ENCODE measurements at places on chromosomes 16 and 17.
A peak's percentile ranks its signal among the peaks of the same experiment; 100 is the strongest.

DNA sequence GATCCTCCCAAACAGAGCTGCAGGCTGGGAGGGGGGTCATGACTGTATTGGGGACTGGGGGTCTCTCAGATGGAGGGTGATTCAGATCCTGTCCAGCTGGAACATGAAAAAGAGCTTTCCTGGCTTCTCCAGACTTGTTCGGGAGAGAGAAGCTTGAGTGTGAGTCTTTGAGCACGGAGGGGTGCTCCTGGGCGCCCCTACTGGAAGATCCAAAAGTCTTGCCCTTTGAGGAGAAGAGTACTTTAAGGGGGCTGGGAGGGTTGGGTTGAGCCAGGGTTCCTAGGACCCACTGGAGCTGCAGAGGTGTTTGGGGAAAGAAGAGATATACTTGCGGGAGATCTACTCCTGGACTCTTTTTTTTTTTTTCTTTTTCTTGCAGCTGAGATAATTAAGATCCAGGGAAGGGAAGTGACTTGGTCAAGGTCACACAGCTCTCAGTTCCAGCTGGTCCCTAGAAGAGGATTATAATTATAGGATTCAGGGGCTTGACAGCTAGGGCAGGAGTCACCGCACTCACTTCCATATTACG lies 8.4 kb downstream of the RARA start:
- peak; percentile 65 for DNase-seq

- no peak for DNase-seq
Measured at GRCh38 chr16:976389-976931, 5.1 kb upstream of the SOX8 start.

- DNase-seq, result peak; percentile 0
Measured at GRCh38 chr17:15213381-15214087, 51.6 kb downstream of the PMP22 start.

GRCh38 chr17:63768433-63768832 lies 5.0 kb downstream of the CCDC47 start:
- DNase-seq, result no peak

DNA sequence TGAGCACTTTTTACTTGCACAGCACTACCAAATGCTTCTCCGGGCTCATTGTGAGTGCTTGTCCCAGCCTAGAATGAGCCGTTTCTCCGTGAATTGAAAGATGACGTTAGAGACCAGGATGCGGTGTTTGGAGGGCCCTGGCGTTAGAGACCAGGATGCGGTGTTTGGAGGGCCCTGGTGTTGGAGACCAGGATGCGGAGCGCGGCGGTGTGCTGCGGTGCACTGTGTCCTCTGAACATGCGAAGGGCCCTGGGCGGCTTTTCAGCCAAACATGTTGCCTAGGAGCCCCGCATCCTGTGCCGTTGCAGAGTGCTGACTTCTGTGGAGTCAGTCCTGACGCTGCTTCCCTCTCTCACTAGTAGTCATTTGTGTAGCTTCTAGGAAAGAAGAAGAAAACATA lies 42.7 kb downstream of the BANP start:
- no peak for DNase-seq

DNA sequence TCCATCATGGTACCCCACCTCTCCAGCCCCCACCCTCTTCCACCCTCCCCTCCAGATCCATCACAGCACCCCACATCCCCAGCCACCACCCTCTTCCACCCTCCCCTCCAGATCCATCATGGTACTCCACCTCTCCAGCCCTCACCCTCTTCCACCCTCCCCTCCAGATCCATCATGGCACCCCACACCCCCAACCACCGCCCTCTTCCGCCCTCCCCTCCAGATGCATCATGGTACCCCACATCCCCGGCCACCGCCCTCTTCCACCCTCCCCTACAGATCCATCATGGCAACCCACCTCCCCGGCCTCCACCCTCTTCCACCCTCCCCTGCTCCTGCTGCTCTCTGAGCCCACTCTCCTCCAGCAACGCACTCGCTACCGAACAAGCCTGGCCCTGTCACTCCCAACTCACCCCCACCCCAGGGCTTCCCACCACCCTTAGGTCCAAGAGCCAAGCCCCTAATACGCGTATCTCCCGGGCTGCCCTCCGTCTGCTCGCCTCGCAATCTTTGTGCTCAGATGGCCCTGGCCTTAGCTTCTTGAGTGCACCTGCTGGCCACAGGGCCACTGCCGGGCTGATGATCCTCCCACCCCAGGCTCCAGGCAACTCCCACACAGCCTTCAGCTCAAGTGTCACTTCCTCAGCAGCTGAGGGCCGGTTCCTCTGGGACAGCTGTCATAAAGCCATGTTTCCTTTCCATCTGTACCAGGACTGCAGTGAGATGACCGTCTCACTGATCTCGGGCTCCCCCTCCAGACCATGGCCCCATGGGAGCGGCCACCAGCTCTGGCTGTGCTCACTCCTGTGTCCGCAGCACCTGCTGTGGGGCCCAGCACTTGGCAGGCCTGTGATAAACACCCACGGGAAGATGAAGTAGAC lies 25.5 kb downstream of the KDM8 start:
- DNase-seq, result no peak

DNA sequence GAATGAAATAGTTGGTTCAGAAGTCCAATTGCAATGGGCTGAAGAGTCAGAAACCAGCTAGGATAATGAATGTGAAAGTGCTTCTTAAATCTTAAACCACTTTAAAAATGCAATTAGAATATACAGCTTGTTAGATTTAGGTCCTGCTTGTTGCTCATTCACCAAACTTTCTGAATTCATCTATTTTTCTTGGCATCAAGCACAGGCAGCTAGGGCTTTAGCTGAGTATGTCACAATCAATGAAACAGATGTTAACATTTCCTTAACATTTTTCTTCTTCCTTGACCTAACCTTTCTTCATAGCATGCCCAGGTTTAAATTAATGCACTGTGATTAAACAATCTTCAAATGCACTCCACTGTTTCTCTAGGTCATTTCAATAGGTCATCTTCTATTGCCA lies 14.4 kb downstream of the KIF2B start:
- DNase-seq, result no peak

DNA sequence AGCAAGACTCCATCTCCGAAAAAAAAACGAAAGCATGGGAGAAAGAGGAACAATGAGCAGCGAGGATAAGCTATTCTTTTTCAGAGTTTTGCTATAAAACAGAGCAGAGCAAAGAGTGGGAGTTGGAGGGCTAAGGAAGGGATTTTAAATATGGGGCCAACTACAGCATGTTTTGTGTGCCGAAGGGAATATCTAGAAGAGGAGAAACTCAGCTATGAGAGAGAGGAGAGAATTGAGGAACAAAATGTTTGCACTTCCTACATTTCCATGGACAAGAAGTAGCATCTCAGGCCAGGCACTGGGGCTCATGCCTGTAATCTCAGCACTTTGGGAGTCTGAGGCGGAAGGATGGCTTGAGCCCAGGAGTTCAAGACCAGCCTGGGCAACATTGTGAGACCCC lies 13.1 kb upstream of the GRB2 start:
- no peak for DNase-seq

- DNase-seq, result no peak
Measured at GRCh38 chr16:78775161-78775561, 675.7 kb downstream of the WWOX start.

DNA sequence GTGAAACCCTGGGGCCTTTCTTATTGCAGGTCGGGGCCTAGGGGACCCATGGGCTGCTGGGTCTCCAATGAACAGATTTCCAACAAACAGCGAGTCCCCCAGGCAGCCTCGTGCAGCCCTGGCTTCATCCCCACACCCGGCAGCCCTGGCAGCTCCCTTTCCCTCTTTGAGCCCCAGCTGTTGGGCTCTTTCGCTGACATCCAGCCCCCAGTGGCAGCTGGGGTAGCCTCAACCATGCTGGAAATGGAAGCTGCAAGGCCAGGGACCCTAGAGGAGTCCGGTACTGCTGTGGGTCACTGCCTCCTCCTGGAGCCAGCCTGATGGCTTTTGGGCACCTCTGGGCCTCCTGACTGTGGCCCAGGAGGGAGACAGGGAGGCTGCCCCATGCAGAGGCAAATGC lies 5.9 kb downstream of the RPUSD1 start:
- no peak for DNase-seq

DNA sequence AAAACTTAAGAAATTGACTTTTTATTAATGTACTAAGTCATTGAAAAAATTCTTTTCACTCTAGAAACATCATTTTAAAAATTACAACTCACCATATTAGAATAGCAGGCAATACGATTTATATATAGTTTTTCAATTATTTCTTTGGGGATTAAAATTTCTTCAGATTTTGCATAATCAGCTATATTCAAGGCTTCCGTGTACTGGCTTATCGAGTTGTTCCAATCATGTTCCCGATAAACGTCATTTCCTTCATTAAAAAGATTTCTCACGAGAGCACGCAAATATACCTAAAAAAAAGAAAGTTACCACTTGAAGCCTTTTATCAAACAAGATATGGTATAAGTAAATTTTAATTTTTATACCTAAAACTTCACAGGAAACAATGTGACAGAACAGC lies 18.0 kb downstream of the ZC3H7A start:
- no peak for DNase-seq

GRCh38 chr16:30694926-30695693 lies 3.9 kb upstream of the SRCAP start:
- DNase-seq, result no peak

DNA sequence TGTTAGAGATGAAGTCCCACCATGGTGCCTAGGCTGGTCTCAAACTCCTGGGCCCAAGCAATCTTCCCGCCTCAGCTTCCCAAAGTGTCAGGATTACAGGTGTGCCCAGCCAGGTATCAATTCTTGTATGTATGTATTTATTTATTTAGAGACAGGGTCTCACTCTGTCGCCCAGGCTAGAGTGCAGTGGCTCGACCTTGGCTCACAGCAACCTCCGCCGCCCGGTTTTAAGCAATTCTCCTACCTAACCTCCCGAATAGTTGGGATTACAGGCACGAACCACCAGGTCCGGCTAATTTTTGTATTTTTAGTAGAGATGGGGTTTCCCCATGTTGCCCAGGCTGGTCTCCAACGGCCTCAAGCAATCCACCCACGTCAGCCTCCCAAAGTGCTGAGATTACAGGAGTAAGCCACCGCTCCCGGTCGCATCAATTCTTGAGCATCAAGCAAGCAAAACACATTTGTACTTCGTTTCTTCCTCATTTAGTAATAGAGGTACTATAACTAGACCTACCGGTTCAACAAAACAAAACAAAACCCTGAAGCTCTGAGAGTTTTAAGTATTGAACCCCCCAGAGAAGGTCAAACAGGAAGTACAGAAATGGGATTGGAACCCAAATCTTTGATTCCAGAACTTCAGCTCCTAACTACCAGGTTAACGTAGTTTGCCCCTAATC lies 1.0 kb upstream of the ZNF500 start:
- peak; percentile 3 for DNase-seq

GRCh38 chr16:31537362-31538242 lies 9.9 kb downstream of the AHSP start:
- no peak for DNase-seq
